ENCODE measurements at places on chromosomes 13 and 19. TPM values are rescaled to one million over a fixed set of nuclear protein-coding genes. Genes with fewer than 3 reads are reported as not detected.

The MARCHF2 gene
- total RNA-seq = 186 TPM

The IRGC gene
- not detected for total RNA-seq

- DNase-seq = peak; percentile 13
These were observed 1.3 kb upstream of the INTS6 start for GRCh38 chr13:51453959-51454703.

DNA sequence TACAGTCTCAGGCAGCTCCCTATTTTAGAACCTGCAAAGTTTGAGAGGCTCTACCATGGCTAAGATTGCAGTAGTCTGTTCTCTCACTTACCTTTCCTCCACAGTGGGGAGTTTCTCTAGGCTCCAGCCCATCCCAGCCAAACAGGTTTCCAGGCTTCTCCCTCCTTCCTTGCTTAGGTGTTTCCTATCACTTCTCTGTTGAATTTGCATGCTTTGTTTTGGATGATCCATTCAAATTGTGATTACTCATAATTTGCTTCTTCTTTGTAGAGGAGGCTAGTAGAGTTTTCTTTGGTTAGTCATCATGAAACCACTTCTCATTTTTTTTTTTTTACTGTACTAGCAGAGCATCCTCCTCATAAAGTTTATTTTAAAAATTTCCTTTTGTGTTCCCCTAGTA lies 1242.2 kb upstream of the MIR17HG start:
- DNase-seq = peak; percentile 66

GRCh38 chr13:23845105-23845725 lies 44.0 kb downstream of the MIPEP start:
- DNase-seq = no peak

Data from renal cortical epithelial cell (primary cell).